Left renal cortex interstitium (tissue), 4 donors: ENCODE measurements at places on chromosomes 1 and 21.

GRCh38 chr1:29123053-29123886 lies 433 bp downstream of the TMEM200B start:
- no peak for DNase-seq

DNA sequence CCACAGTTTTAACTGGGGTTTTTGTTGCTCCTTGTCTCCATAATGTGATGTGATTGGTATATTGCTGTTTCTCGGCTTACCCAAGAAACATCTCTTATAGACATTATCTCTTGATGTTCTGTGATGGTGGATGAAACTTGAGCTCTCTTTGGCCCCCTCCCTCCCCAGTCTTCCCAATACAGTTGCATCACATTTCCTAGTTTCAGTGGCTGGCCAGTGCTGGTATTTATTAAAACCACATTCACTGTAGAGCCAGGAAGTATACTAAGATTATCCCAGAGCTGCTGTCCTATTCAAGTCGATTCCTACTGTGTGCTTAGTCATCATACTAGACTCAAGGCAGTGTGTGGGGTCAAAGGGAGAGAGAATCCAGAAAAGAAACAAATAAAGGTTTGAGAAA lies 244.4 kb downstream of the KAZN start:
- DNase-seq = no peak

DNA sequence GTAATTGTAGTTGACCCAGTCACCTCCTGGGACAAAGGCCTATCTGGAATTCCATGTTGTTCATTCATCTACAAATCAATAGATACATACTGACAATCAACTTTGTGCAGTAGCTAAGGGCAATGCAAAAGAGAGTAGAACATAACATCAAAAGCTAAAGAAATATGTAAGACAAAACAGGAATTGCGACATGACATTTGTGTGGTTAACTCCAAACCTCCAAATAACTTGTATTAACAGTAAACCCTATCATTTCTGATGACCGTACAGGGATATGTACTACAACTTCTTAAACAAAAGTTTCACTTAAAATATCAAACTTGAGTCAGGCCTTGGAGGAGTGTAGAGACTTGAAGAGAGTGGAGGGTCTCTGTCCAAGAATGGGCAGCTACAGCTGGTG lies 317.6 kb downstream of the SPATA17 start:
- no peak for DNase-seq

DNA sequence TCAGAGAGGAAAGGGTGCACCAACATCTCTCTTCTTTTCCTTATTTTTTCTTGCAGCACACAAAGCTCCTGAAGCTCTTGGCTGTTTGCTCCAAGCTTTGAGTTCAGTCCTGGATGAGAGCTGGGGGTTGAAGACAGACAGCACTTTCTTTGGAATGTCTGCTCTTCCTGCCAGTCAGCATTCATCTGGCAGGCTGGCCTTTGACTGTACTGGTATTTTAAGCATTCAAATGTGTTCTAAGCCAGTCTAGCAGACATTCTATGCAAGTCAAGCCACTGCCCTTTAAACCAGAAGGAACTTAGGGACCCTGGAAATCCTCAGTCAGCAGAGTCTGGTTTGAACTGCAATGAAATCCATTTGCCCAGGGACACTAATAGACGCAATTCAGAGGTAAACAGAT lies 45.0 kb downstream of the XCL1 start:
- no peak for DNase-seq

DNA sequence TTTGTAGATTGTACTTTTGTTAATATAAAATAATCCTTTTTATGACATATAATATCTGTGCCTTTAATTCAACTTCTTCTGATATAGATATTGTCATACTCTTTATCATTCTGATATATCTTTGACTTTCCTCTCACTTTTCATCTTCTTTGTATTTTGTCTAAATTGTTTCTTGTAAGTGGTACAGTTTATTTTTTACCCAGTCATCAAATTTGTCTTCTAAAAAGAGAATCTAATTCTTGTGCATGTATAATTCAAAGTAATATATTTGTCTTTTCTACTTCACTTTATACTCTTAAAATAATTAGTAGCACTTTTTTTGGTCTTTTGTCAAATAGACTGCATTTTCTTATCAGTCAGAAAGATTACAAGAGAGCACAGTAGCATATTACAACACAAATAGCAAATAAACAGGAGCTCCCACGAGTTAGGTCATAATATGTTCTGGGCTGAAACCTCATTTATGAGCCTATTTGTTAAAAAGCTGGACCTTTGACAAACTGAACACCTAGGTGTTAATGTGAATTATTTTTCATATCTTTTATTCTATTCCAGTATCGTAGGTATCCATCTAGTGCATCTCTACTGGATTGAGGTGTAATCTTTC lies 379.7 kb upstream of the B3GALT2 start:
- no peak for DNase-seq

- DNase-seq = no peak
These were observed 187.2 kb downstream of the PCP4 start for GRCh38 chr21:40054403-40054802.

- DNase-seq = no peak
These were observed 22.4 kb upstream of the DR1 start for GRCh38 chr1:93323185-93323820.

- no peak for DNase-seq
These were observed 560 bp upstream of the CSDE1 start for GRCh38 chr1:114758256-114758832.
